Activated CD8-positive, alpha-beta memory T cell treated with anti-CD3 and anti-CD28 coated beads for 4 hours (primary cell): ENCODE measurements at places on chromosomes 11 and 22.

DNA sequence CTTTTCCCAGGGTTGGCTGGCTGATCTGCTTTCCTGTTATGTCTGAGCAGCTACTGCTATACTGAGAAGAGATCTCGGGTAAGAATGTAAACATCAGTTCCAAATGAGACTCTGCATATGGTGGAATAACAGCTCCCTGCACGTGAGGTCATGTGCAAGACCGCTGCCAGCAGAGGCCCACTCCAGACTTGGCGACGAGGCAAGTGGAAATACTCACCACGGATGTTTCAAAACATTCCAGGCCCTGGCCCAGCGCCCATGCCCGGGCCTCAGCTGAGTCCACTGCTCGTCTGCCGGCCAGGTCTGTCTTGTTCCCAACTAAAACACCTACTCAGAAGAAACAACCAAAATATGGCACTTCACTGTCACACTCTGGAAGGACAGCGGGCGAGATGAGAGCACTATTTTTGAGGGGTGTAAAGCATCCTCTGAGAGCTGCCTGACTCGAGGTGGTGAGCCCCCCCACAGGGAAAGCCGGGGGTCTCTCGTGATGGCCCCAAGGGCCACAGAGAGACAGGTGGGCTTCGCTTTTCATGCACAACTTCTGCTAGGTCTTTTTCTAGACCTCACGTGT is 13.1 kb downstream of the IFT27 start:
- no peak for DNase-seq

DNA sequence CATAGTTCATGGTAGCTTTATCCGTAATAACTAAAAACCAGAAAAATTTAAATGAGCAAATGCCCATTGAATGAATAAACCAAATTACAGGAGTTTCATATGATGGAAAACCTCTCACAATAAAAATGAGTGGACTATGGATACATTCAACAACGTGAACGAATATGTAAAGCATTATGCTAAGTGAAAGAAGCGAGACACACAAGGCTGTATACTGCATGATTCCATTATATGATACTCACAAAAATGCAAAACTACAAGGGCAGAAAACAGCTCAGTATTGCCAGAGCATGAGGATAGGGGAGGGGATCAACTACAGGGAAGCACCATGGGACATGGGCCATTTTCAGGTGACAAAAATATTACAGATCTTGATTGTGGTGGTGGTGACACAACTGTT is 22.2 kb downstream of the DDI1 start:
- DNase-seq: no peak

DNA sequence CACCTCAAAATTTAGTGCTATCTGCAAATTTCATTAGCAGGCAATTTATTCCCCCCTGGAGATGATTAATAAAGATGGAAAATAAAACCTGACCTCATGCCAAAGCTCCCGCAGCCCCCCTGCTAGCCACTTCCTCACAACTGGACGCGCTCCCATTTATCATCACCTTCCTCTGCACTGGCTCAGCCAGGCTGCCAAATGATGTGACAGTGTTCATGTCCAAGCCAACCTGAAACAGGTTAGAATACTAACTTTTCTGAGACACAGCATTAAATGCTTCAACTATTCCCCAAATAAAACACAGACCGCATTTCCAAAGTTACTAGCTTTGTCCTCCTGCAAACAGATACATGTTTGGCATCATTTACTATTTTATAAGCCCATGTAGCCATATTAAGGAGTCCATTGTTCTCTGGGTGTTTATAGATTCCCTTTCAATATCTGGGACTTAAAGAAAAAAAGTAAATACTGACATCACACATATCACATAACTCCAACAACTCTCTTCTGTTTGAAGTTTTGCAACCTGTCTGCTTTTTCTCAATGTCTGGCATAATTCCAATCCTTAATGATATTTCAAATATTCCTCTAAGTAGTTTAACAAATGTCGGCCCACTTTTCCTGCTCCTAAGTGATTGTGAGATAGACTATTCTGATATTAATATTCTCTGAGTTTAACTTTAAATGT is 829.7 kb upstream of the FAT3 start:
- no peak for DNase-seq

DNA sequence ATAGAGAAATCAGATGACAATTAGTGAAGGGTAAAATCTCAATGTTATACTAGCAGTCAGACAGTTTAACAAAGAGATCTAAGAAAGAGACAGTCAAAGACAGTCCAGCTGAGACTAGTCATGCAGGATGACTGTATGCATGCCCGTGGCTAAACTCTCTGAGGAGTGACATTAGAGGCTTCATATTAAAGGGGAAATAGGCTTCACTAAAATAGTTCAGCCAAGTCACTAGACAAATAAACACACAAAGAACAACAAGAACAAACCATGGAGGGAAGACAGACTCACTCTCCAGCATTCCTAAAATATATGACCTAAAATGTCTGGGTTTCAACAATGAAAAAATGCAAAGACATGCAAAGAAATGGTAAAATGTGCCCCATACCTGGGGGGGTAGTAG is 18.6 kb upstream of the APLNR start:
- DNase-seq: no peak

- DNase-seq: no peak
These were observed 12.2 kb upstream of the RPS3 start for GRCh38 chr11:75386942-75387630.

GRCh38 chr11:12130180-12130980 is 20.0 kb downstream of the MICAL2 start:
- DNase-seq: no peak

DNA sequence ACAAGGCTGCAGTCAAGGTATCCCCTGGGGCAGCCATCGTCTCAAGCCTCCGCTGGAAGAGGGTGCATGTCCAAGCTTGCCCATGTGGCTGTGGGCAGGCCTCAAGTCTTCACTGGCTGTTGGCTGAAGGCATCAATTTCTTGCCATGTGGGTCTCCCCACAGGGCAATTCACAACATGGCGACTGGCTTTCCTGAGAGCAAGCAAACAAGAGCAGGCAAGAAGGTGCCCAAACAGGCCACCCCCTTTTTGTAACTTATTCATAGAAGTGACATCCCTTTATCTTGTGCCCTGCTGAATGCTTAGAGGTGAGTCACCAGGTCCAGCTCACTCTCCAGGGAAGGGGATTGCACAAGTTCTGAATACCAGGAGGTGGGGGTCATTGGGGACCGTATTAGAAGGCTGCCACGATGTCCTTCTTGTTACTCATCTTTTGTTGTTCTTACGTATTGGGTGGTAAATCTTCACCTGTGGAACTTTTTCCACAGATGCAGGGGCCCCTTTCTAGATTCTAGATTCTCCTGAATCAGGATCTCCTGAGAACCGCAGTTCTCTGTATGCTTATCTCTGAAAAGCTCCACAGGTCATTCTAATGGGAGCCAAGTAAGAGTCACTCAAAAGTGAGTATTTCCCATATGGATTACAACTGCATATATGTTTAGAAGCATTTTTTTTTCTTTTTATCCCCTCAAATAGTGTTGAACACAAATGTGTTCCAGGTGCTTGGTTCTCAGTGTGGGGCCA is 44.2 kb upstream of the MICAL2 start:
- DNase-seq: no peak

DNA sequence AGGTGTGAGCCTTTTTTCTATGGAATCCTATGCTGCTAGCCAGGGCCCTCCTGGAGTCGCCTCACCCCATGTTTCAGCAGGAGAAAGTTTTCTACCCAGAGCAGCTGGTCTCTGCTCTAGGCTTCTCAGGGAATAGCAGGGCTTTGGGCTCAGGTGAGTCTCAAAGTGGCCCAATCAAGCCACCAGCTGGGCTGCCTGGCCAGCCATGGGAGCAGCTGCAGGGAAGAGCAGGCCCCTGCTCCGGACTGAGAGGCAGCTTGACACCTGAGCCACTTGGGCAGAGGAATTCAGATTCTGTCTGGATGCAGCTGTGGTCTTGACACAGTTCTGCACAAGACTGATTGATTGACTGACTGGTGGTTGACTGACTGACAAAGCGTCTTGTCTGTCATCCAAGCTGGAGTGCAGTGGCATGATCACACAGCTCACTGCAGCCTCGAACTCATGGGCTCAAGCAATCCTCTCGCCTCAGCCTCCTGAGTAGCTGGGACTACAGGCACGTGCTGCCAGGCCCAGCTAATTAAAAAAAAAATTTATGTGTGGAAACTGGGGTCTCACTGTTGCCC is 57.5 kb upstream of the ARFGAP3 start:
- DNase-seq: no peak

DNA sequence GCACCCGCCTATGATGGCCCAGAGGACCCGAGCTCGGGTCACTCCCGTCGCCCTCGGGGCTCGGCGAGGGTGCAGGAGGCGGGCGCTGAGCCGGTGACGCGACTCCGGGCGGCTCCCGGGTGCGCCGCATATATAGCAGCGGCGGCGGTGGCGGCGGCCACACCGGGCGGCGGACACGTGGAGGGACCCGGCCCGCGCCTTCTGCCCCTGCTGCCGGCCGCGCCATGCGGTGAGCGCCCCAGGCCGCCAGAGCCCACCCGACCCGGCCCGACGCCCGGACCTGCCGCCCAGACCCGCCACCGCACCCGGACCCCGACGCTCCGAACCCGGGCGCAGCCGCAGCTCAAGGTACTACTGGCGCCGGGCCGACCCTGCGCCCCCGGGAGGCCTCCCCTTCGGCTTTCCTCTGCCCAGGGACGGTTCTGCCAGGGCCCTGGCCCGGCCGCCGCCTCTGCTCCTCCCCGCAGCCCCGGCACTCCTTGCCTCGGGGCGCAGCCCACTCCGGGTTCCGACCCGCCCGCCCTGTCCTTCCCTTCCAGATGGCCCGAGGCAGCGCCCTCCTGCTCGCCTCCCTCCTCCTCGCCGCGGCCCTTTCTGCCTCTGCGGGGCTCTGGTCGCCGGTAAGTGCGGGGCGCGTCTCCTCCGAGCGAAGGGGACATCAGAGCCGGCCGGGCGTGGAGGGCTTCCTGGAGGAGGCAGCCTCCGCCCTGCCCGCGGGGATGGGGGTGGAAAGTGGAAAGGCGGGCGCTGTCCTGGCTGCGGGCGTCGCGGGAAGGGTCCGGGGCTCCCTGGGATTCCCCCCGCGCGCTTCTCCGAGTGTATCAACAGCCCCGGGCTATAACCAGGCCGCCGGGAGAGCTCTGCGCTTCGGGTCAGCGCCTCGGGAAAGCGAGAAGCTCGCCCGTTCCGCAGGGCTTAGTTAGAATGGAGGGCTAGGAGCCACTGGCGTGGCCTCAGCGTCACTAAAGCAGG is at the start of gene GAL:
GAL (plus strand) TSS at position 160 of the 972 bp plus-strand sequence; CDS start at position 540, 380 bp downstream.
- no peak for DNase-seq

DNA sequence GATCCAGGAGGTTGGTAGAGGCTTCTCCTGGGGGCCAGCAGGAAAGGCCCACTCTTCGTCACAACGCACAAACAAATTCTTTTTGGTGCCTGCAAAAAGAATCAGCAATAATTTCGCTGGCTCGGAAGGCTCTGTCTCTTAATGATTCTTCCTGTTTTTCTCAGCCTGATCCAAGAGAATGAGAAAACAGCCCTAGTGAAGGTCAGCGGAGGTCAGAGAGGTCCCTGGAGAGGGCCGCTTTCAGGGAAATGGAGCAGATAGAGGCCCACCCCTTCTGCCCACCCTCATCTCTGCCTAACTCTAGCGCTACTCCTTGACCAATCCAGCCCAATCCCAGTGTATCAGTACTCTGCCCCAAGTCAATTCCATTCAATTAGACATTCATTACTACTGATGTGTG is 19.2 kb downstream of the LRRC55 start:
- DNase-seq: no peak

- no peak for DNase-seq
These were observed 108.6 kb downstream of the TRIM29 start for GRCh38 chr11:120029321-120029720.

- DNase-seq: no peak
These were observed 150.2 kb downstream of the SNX19 start for GRCh38 chr11:130765951-130766649.

DNA sequence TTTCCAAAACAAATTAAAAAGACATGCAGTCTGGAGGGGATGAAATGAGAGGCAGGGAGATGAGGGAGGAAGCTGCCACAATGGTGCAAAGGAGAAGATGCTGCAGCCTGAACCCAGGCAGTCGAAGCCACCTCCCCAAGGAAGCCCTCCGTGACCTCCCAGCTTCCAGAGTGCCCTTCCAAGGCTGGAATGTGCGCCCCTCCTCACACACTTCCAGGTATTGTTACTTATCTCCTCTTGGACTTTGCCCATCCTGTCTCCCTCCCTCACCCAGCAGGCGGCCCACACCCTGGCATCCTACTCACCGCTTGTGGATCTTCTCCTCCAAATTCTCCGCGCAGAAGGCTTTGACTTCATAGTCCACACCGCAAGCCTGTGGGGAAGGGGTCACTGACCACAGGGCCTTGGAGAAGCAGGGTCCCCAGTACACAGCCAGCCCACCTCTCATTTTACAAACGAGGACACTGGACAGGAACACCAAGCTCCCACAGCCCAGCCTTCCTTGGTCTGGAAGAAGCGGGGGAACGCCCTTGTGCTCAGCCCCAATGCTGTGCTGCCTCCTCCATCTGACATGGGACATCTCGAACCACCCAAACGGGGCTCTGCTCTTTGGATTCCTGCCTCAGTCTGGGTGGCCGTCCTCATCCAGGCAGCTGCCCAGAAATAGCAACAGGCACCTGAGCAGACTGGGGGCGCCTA is 40.3 kb downstream of the TPBGL start:
- no peak for DNase-seq

- DNase-seq: no peak
These were observed 52.8 kb upstream of the CLMP start for GRCh38 chr11:123247813-123248379.

DNA sequence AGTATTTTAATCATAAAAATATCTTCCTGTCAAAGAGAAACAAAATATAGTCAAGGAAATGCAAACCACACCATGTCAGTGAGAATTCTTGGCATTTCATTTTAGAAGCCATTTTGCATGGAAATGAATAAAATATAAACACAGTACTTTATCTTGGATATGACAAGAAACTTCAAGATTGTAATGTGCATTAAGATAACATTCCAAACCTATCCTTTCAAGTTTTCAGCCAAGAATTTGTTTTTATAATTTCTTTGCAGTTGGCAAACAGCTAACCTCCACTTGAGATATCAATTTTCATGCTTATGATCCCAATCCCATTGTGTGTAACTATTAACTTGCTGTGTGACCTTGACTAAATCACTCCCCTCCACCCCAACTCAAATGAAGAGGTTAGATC is 59.3 kb upstream of the WT1 start:
- no peak for DNase-seq

DNA sequence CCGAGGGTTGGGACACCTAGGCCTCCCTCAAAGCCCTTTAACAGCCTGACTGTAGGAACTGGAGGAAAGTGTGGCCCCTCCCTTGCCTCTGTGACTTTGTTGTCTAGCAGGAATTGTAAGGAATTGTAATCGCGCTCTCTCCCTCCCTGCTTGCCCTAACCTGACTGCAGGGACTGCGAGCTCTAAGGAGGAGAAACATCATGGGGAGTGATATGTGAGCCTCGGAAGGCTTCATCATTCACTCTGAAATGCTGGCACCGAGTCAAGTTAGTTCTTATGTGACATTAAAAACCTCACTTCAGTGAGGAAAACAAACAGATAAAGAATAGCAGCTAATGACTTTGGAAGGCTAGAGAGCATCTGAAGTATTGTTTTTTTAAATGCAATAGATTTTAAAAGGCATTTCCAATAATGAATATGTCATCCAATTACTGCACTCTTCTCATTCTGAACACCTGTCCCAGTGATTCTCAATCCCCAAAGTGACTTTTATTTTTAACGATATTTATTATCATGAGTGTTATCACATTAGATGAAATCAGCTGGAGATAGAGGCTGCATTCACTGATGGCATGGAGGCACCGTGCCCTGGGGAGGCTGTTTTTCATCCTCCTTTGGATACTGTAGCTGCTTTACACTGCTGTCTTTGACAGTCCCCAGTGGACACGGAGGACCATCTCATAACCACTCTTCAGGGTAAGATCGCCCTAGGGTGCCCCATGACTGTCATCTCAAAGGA is 58.5 kb upstream of the NTM start:
- no peak for DNase-seq

GRCh38 chr11:109223451-109223850 is 198.5 kb upstream of the C11orf87 start:
- DNase-seq: no peak
